ENCODE measurements at places on chromosomes 11 and 22. TPM values are rescaled to one million over a fixed set of nuclear protein-coding genes. Genes with fewer than 3 reads are reported as not detected.

APBB1 gene
- 42.4 TPM for total RNA-seq

GRCh38 chr11:115154355-115154736 is 349.9 kb downstream of the CADM1 start:
- no peak for DNase-seq

- no peak for DNase-seq
Observed at GRCh38 chr11:130077671-130078070, 8.0 kb downstream of the APLP2 start.

- DNase-seq = no peak
Observed at GRCh38 chr11:5339771-5340322, 3.5 kb downstream of the OR51B5 start.

GRCh38 chr11:128210148-128210940 is 377.0 kb downstream of the ETS1 start:
- no peak for DNase-seq

PANX3 gene
- not detected for total RNA-seq

DNA sequence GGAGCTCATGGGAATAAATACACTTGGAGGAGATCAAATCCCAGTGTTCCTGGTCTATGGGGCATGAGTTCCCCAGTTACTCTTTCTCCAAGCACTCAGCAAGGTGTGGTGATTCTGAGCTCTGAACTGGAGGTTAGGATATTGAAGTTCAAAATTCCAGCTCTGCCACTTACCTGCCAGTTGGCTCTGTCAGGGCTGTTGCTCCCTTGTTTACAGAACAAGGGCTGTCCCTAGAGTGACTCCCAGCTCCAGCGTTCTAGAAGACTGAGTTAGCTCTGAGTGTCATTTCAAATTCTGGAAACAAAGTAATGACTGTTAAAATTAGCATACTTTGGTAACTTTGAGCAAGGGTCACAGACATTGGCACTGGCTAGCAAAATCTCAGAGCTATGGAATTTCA is 69.7 kb upstream of the ZBED5 start:
- DNase-seq = no peak

GRCh38 chr11:130457623-130458409 is 9.4 kb downstream of the ADAMTS15 start:
- DNase-seq = no peak

DNA sequence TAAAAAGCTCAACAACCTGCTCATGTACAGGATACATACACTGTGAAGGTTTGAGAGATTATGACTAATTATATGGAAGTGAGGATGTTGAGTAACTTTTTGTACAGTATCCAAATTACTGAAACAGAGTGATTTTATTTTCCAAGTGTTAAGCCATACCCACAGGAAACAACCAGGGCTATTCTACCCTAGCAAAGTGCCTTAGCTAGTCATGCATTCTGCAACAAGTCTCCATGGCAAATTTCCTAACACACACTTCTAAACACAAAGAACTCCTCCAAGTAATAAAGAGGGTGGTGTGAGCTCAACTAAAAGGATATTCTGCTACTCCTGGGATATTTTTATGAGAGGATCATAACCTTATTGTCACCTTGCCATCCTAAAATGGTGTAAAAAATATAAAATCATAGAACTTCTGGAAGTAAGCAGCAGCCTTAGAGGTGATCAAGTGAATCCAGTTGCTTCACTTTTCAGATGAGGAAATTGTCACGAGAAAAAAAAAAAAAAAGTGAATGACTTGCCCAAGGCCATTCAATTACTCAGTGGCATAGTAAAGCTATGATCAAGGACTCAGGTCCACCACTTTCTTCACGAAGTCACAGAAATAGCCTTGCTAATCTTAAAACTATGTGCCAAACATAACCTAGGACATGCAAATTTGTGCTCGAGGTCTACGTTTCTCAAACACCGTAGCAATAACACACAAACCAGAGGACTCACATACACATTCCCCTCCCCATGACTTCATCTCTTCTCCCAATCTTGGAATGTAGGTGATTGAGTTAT is 4.2 kb downstream of the LGR4 start:
- no peak for DNase-seq

GRCh38 chr11:99240192-99241030 is 219.7 kb downstream of the CNTN5 start:
- no peak for DNase-seq

DNA sequence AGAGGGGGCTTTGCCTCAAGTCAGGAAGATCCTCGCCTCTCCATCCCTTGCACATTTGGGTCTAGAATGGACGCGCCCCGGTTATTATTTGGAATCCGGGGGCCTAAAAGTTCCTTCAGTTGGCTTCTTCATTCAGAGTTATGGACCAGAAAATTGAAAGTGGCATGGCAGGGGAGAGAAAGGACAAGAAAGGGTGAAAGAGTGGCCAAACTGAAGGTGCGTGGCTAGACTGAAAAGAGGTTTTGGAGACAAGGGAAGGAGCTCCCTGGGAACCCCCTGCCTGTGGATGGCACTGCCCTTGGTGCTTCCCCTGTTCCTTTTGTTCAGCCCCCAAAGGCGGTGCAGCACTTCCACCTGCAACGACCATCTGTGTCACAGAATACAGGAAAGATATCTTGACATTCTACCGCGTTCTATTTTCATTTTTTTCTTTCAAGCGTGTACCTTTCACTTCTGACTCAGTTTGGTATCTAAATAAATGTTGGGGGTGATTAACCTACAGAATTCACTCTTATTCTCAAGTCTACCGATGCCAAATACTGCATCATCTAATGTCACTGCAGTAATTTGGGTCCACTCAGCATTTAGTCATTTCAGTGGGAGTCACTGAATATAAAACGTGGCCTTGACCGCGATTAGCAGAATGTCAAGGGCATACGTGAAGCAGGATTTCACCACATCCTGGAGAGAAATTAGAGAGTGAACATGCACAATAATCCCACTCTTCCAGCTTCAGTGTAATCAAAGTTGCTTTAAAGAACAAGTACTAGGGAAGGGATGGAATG is 88.1 kb upstream of the ARHGAP32 start:
- DNase-seq = no peak
